ENCODE measurements at places on chromosomes 2 and 18. TPM values are rescaled to one million over a fixed set of nuclear protein-coding genes. Genes with fewer than 3 reads are reported as not detected.

The GPC1 gene
- 0.91 TPM for total RNA-seq

The STON1 gene
- total RNA-seq, result 3.4 TPM

The VSNL1 gene
- not detected for total RNA-seq

The STPG4 gene
- 0.32 TPM for total RNA-seq

The PDE1A gene
- total RNA-seq, result not detected

DNA sequence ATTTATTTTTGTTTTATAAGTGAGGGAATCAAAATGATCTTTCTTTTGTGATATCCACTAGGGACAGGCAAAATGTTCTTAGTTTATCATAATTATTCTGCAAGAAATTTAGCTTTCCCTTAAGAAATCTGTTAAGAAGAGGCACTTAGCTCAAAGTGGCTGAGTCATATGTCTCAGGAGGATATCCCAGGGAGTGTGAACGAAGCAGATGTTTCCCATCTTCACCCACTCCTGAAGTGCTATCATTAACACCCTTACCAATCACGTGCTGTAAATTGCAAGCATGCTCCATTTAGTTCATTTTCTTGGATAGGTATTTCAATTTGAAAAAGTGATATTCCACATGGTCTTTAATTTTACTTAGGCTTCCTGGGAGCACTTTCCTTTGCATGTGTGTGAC, 774.3 kb upstream of the TMEFF2 start:
- no peak for DNase-seq

DNA sequence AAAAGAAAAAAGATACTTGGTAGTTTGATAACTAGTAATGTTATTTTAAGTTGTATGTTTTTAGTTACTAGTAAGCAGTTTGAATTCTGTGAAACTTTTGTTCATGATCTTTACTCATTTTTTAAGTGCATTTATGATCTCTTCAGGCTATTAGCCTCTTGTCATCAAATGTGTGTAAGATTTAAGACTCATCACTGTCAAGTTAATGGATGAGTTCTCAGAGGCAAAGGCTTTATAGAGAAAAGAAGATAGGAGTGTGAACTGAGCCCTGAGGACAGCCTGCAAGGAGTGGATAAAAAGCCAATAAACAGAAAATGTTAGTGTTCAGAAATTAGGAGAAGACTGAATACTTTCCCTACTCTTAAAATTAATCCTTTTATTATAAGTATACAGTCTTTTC, 13.5 kb downstream of the NDUFV2 start:
- DNase-seq, result no peak

DNA sequence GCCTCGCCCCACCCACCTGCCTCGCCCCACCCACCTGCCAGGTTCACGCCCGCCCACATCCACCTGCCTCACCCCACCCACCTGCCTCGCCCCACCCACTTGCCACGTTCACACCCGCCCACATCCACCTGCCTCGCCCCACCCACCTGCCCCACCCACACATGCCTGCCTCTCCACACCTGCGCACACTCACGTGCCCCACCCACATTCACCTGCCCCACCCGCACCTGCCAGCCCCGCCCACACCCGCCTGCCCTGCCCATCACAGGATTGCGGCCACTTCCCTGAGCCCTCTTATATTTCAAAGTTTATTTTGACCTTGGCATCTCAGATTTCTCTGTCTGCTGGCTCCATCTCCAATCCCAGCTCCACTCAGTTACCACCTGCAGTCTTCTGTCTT, 217.5 kb upstream of the SOX11 start:
- no peak for DNase-seq

GRCh38 chr18:61860302-61860701, 32.5 kb downstream of the RNF152 start:
- no peak for DNase-seq

GRCh38 chr2:150630587-150631235, 143.2 kb upstream of the RND3 start:
- DNase-seq, result no peak

GRCh38 chr2:175049661-175050060, 44.5 kb upstream of the CHN1 start:
- no peak for DNase-seq

DNA sequence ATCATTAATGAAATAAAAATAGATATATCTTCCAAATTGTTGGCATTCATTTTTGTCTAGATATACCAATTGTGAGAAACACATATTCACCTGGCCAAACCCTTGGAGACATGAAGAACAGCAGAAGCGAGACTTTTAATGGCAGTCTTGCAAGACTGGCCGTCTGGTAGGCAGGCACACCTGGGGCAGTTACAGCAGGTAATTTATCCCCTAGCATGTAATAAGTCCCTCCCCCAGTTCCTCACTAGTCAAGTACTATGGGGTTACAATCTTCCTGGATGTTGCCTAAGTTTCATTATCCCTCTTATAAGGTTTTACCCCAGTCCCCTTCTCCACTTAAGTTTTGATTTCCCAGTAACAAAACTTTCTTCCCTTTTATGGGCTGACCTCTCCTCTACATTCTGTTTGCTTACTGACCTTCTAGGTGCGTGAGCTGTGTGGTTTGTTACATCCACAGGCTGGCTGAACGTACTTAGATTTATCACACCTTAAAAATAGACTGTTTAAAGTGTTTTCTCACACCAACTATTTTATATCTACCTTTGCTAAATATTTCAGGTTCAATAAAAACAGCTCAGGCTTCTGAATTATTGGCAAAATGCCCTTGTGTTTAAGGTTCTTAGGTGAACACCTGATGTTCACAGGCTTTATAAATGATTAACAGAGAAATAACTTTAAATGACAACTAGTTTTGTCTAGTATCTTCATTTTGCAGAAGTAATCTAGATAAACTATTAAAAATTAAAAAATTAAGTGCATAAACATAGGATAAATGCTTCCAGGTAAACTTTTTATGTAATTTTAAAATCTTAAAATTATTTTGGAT, 365.0 kb upstream of the TFPI start:
- no peak for DNase-seq

- DNase-seq, result no peak
Observed at GRCh38 chr2:215885536-215885935, 127.8 kb downstream of the MREG start.

DNA sequence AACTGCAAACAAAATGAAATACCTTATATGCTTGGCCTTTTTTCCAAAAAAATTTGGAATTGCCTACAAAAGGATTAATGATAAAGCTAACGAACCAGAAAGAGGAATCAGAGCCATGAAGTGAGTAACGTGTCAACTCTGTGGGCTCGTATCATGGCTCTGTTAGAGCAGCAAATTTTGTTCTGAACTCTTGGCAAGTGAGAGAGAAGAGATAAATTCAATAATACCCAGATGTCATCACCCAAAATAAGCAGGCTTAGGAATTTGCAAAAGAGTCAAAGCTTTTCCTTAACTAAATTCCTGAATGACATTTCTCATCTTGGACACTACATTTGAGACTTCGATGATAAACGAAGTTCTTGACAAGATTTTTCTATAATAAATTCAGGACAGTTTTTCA, 4.4 kb downstream of the TXNDC2 start:
- DNase-seq, result no peak

DNA sequence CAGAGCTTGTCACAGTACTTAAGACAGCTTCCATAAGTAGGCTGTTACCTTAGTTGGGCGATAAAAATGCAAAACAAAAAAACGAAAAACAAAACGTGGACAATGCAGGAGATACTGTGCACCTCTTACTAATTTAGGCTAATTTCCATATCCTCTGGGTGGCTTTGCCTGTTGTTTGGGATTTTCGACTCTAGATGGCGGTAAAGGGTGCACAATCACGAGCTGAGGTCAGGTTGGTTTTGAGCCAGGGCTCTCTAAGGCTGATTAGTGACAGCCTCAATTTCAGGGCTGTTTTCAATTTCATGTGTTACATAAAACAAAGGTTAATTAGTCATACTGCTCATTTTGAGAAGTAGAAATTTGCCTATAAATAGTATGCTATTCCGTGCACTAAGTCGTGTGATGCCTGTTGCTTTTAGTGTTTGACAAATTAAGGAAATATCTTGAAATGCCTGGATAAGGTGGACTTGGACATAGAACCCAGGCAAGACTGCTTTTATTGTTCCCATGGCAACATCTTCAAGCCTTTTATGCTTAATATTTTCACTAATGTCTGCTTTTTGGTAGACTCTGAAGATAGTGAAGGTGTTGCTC, 493.1 kb downstream of the SOCS6 start:
- DNase-seq, result peak; percentile 79

- no peak for DNase-seq
Observed at GRCh38 chr2:29477186-29477585, 362.0 kb downstream of the CLIP4 start.

- DNase-seq, result no peak
Observed at GRCh38 chr2:8151888-8152287, 530.0 kb upstream of the ID2 start.

DNA sequence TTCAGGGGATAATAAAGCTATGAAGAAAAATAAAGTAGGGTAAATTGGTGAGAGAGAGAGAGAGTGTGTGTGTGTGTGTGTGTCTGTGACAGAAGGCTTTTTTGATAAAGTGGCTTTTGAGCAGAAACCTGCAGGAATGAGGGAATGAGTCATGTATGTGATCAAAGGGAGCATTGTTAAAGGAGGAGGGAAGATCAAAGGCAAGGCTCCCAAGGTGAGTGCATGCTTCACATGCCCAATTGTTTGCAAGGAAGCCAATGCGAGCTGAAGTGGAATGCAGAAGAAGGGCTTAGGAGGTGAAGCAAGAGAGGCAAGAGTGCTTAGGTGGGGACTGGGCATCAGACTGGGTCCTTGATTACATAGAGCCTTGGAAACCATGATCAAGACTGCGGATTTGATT, 96.8 kb downstream of the DNAH6 start:
- no peak for DNase-seq

GRCh38 chr2:2114707-2115245, 216.3 kb downstream of the MYT1L start:
- no peak for DNase-seq

- no peak for DNase-seq
Observed at GRCh38 chr2:102172745-102173144, 14.1 kb upstream of the IL1RL2 start.

Measured in CD4-positive, CD25-positive, alpha-beta regulatory T cell (primary cell).